ENCODE measurements at places on chromosomes 11 and 22.

GRCh38 chr22:20084547-20085413 is 4.7 kb downstream of the DGCR8 start:
- peak; percentile 83 for DNase-seq

GRCh38 chr11:557328-558132 is 3.0 kb downstream of the LMNTD2 start:
- no peak for DNase-seq

DNA sequence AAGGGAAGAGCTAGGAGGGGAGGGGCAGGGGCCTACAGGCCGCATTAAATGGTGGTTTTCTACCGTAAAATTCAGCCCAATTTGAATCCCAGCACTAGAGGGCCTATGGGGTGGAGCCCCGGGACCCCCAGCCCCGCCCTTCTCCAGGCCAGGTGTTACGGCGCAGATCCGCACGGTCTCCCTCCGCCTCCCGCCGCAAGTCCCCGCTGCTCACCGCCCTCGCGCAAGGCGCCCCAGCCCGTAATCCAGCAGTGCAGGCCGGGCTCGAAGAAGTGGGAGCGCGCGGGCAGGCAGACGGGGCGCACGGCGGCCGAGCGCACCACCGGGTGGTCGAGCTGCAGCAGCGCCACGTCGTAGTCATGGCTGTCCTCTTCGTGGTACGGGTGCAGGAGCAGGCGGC is 17.3 kb downstream of the KCTD17 start:
- DNase-seq, result peak; percentile 86

GRCh38 chr11:134359646-134360045 is 27.9 kb downstream of the GLB1L2 start:
- DNase-seq, result no peak

- DNase-seq, result peak; percentile 57
These were observed 161.1 kb downstream of the BBOX1 start for GRCh38 chr11:27201454-27202302.

DNA sequence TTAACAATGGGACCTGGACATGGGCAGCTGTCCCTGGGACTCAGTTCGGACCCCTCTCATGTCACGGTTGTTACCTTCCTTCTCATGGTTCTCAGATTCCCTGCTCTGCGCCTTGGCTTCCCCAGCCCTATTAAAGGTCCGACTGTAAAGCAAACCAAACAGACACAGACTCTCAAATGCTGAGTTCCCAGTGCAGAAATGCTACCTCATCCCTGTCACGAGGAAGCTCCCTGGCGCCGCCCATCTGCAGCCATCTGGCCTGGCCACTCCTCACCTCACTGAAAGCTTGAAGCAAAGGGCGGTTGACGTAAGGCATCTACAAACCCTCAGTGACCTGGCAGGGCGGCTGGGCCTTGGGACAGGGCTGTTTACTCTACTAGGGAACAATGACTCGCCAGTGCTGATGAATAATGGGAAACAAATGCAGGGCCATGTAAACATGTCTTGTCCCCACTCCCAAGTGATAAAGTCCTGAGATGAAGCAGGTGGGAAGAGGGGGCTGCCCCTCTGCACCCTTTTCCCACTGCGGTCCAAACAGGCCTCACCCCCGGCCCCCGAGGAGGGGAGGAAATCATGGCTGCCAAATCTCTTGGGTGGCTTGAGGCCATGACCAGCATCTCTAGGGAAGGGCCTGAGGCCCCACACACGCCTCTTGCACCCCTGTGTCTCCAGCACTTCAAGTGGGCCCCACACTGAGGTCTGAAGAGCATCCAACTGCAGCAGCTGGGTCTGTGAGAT is 49.3 kb downstream of the SCUBE1 start:
- DNase-seq, result no peak

All from iPS-NIHi11 (cell line).